ENCODE measurements at places on chromosomes 13 and 19.

DNA sequence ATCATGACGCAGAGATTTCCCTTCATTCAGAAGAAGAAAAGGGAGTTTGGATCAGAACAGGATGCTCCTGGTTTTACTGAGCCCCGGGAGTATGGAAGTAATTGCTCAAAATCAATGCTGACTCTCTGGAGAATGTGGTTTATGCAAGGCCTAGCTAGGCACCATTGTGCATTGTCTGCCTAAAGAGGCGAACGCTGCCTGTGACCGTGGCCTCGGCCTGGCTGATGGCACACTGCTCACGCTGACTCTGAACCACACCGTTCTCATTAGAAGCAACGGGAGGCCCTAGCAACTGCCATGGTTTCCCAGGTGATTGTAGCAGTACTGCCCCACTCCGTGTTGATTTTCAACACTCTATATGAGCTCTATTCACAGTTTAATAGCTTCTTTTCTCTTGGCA lies 41.7 kb upstream of the UBL3 start:
- DNase-seq: no peak

DNA sequence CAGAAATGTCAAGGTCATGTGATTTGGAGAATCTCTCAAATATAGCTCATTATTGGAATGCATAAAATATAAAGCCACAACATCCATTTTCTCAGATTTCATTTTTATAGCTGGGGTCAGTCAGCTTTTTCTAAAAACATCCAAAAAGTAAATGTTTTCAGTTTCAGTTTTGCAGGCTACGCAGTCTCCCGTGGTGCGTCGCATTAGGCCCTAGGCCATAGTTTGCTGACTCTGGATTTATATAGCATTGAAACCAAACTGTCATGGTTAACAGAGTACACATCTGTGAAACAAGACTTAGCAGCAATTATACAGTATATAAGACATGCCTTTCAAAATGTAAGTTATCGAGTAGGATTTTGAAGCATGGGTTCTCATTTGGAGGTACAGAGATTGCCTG lies 140.0 kb downstream of the IRS2 start:
- no peak for DNase-seq

DNA sequence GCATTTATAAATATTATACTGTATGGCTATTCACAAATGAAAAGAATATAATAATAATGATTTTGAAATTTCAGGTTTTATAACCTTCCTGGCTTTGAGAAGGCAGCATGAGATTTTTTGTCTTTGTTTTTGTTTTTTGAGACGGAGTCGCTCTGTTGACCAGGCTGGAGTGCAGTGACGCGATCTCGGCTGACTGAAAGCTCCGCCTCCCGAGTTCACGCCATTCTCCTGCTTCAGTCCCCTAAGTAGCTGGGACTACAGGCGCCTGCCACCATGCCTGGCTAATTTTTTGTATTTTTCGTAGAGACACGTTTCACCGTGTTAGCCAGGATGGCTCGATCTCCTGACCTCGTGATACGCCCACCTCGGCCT lies 64.1 kb downstream of the ZNF429 start:
- no peak for DNase-seq

DNA sequence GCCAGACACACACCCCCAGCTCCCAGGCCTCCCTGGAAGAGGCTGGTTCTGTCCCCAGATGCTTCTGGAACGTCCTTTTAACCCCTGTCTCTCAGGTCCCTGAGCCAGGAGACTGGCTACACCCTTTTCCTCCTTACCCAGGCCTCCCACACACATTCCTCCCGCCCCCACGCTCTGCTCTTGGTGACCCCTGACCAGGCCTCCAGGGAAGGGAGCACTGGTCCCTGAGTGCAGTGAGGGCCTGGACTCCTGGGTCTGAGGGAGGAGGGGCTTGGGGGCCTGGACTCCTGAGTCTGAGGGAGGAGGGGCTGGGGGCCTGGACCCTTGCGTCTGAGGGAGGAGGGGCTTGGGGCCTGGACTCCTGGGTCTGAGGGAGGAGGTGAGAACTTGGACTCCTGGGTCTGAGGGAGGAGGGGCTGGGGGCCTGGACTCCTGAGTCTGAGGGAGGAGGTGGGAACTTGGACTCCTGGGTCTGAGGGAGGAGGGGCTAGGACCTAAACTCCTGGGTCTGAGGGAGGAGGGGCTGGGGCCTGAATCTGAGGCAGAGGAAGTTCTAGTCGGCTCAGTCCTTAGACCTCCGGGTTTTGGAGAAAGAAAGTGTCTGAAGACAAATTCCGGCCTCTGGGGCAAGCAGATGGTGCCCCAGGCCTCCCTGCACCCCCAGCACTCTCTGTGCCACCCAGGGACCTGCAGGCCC lies 527 bp downstream of the KLK6 start:
- peak; percentile 54 for DNase-seq

GRCh38 chr19:322616-323015 lies 22.0 kb downstream of the MIER2 start:
- no peak for DNase-seq

GRCh38 chr13:99796175-99796819 lies 175.3 kb downstream of the ZIC5 start:
- DNase-seq: no peak

GRCh38 chr19:35170359-35171061 lies 16.0 kb downstream of the FXYD5 start:
- no peak for DNase-seq

DNA sequence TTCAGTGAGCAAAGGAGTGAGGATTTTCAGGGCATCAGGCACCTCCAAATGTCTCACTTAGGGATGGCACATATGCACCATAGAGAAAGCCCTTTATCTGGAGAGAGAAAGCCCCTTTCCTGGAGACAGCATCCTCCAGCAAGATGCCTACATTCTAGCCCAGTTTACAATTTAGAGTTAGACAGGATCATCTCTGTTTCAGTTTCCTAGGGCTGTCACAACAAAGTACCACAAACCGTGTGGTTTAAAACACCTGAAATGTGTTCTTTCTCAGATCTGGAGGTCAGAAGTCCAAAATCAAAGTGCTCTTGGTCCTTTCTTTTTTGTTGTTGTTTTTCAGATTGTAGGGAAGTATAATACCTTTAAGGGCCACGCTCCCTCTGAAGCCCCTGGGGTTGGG lies 61.8 kb downstream of the MBNL2 start:
- DNase-seq: no peak

- DNase-seq: no peak
Measured at GRCh38 chr13:46104868-46105267, at the start of gene CPB2. Gene CPB2 (minus strand): TSS chr13:46105033. CDS start chr13:46105009, 24 bp downstream.

- DNase-seq: no peak
Measured at GRCh38 chr19:1041835-1042685, 2.2 kb downstream of the ABCA7 start.

DNA sequence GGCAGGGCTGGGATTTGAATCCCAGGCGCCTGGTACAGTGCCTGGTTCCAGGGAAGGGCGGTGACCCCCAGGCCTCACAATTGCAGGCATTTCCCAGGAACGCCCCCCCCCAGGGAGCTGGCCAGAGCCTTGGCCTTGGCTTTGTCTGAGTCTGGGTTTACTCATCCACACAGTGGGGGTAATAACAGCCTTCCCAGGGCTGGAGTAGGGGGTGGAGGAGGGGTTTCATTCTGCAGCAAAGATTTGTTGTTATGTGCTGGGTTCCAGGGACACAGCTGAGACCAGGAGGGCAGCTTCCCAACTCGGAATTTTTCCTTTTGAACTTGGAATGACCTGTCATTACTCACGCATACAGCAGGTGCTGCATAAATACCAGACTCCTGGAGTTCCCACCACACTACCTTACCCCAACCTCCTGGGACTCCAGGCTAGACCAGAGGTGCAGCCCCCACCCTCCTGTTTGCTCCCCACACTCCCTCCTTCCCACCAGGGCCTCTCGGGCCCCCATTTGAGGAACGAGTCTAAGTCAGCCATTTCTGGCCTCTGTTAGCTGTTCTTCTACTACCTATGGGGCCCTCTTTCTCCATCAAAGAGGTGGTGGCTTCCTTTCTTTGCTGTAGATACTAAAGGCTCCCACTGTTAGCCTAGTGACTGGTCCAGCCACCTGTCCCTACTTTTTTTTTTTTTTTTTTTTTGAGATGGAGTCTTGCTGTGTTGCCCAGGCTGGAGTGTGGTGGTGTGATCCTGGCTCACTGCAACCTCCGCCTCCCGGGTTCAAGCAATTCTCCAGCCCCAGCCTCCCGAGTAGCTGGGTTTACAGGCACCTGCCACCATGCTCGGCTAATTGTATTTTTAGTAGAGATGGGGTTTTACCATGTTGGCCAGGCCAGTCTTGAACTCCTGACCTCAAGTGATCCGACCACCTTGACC lies 1.6 kb upstream of the ADAMTS10 start:
- DNase-seq: peak; percentile 60

- DNase-seq: no peak
Measured at GRCh38 chr13:84137292-84137691, 255.0 kb upstream of the SLITRK1 start.

GRCh38 chr13:89791971-89792630 lies 1555.4 kb upstream of the MIR17HG start:
- no peak for DNase-seq

DNA sequence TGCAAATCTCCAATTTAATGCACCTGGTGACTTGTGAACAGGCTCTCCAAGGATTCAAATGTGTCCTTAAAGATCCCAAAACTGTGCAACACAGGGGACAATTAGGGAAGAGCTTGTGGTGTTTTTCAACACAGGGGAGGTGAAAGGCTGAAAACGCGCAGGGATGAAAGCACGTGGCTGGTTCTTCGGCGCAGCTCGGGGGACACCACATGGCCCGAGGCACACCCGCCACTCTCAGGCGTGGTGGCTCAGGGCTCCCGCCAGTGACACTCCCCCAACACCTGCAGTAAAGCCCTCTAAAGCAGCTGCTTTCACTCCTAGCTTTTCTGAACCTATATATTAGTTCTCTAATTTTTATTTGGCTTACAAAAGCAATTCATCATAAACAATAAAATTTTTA lies 91.9 kb downstream of the SPACA7 start:
- no peak for DNase-seq

DNA sequence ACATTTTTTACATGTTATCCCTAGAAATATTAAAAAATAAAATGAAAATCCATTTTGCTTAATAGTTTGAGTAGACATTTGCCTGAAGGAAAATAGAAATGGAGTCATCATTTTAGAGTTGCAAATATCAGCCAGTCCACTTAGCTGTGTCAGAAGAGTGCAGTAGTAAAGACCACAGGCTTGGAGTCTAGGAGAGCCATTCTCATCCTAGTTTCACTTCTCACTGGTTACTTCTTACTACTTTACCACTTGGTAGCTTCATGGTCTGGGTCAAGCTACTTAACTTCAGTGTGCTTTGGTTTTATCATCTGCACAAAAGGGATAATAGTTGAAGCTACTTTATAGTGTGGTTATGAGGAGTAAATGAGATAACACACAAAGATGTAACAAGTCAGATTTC lies 286.5 kb upstream of the NBEA start:
- DNase-seq: no peak

DNA sequence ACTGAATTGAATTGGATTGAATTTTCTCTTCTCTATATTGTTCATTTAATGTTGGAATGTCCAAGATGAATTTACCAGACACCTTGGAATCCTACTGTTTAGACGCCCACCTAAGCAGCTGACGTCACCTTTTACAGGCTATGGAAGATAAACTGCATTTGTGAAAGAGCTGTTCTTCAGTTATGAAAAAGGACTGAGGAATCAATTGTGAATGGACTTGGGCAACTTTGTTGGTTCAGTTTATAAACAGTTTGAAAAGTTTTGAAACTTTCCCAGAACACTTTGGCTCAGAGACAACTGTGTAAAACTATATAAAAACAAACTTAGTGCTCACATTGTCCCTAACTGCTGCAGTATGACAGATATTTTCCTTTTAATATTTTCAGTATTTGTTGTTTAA lies 590.8 kb upstream of the SPRY2 start:
- no peak for DNase-seq

GRCh38 chr19:17335575-17335974 lies 920 bp upstream of the ANO8 start:
- DNase-seq: no peak

DNA sequence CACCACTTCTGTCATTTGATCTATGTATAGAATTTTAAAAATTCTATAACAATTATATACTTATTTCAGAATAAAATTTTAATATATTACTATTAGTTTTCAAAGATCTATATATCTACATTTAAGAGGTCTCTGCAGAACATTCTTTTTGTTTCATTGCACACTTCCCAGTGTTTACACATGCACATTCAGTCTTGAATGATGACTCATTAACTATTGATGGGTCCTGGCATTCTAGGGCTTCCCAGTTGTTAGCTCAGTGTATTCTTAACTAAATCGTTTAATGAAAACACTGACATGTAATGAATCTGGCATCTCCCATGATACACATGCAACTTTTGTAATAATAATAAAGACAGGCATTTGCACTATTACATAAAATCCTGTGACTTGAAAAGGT lies 324.6 kb downstream of the KLF12 start:
- DNase-seq: peak; percentile 14

DNA sequence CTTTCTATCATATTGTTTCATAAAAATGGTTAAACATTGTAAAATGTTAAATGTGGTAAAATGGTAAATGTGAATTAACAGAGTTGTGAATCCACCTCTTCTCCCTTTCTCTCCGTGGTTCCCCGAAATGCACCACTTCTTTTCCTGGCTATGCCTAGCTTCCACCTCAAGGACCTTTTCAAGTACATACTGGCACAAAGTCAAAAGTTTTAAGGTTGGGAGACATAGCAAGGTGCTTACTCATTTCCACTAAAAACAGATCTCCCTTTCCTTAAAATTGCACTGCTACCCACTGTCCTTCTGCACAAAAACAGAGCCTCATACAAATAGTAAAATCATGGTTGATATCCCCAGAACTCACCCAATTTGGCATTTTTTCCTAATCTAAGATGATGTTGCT lies 558.2 kb downstream of the SLITRK6 start:
- DNase-seq: no peak

DNA sequence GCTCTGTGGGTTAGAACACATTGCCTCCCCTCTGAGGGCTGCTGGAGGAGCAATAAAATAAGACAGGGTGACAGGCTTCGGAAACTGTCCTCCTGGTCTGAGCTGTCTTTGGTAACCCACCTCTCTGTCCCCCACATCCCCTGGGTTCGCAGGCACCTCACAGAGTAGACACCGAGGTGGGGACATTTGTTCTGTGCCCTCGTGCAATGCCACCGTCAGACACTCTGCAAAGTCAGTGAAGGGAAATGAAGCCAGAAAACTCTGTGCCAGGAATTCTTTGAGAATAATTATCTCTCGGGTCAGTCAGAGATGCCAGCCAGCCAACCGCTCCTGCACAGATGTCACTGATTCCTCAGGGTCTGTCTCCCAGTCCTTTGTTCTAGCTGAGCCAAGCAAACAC lies 493.6 kb downstream of the FOXO1 start:
- no peak for DNase-seq

- DNase-seq: peak; percentile 97
Measured at GRCh38 chr13:51122868-51123566, 11.9 kb upstream of the C13orf42 start.
